Brain microvascular endothelial cell (primary cell): ENCODE measurements at places on chromosomes 16 and 17.

DNA sequence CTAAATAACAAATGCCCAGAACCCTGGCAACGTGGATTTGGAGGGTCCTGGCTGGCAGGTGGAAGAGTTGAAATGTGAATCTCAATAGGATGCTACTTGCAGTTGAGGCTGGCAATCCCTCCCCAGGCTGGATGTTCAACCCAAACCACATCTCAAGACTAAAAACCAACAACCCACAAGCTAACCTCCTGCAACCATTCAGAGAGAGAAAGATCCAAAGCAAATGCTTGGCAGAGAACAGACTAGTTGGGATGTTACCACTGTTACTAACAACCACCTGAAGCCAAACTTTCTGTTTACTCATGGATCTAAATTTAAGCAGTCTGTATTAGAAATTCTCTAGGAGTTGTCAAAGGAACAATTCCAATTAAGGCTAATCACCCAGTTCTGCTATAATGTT, 27.9 kb downstream of the SMG6 start:
- DNase-seq: no peak

DNA sequence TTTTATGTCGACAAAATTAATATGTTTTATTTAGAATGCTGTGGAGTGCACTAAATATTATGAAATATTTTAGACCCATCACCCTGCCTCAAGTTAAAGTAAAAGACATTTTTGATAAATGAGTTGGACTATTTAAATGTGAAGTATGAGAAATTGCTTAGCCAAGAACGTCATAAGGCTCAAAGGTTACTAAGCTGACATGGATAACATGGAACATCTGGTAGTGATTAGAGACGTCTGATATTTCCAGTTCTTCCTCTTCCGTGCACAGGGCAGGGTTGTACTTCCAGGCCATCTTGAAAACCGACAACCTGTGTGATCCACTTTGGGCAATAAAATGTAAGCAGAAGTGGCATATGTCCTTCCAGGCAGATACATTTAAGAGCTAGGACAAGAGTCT, 7.2 kb upstream of the CCL8 start:
- no peak for DNase-seq

DNA sequence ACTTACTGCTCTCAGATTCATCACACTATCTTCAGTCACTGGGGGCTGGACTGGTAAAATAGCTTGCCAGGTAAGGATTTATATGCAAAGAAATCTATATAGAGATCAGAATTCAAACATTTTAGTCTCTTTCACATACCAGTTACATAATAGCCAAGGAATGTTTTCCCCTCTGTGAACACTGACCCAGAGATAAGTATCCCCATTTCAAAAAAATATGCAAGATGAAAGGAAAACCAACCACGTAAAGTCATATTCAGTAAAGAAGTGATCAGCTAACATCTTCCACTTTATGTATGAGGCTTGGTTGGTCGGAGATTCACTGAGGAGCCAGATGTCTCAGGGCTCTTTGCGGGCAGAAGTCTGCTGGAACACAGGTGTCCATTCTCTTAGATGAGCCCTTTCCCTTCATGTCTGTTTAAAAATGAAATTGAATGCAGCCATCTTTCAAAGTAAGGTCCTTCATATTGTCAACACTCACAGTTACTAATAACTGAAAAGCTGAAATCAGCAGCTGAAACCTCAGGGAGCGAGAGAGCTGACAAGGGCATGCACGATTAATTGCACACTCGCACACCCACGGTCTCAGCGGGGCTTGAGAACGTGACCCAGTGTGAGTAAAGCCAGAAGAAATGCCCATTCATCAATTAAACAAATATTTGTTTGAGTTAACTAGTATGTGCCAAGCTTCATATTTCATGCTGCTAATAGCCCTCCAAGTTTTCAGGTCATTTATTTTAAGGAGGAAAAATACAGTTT, 161.2 kb downstream of the MRTFB start:
- DNase-seq: no peak

- no peak for DNase-seq
Measured at GRCh38 chr17:45384789-45385262, 47.8 kb downstream of the ARHGAP27 start.
